GM12891 (cell line): ENCODE measurements at places on chromosomes 2 and 18.

DNA sequence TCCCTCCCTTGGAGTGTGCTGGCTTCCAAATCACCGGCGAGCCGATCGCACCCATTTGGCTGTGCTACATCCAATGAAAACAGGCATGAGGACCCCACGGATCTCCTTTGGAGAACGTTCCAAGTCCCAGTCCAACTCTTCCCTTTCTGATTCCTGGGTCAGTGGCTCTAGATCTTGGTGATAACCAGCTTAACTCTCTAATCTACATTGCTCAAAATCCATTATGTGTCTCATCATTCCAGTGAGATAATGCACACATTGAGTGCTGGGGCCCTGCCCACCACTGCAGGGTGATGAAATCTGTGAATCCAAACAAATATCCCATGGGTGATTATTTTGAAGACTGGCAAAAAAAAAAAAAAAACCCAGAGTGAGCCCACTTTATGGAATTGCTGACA lies 232.7 kb upstream of the COPS8 start:
- no peak for DNase-seq

GRCh38 chr18:74264303-74265020 lies 27.3 kb downstream of the CYB5A start:
- no peak for DNase-seq

GRCh38 chr18:67865400-67865799 lies 348.9 kb upstream of the DSEL start:
- DNase-seq, result no peak

DNA sequence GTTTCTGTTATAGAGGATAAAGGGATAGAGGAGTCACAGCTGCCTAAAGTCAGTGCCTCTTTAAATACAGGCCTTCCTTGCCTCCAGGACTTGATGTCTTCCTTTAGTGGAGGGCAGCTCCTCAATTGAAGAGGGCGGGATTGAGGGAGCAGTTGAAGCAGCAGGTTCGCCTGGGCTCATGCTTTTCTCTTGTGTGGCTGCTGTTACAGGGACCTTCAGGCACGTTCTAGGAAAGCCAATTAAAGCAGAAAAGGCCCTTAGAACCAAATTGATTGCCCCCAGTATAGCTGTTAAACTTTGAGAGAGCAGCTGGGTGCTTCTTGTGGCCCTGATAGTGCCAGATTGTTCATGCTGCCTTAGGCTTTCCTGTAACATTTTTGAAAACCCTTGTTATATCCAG lies 42.0 kb upstream of the LTBP1 start:
- no peak for DNase-seq

- no peak for DNase-seq
Observed at GRCh38 chr18:54679318-54680149, 88.5 kb downstream of the DYNAP start.

- no peak for DNase-seq
Observed at GRCh38 chr2:219547621-219548020, 3.8 kb downstream of the TMEM198 start.

GRCh38 chr2:14615760-14616159 lies 16.8 kb upstream of the LRATD1 start:
- no peak for DNase-seq

- DNase-seq, result no peak
Observed at GRCh38 chr2:235234736-235235135, 259.1 kb upstream of the AGAP1 start.

GRCh38 chr2:169136885-169137534 lies 67.6 kb downstream of the DHRS9 start:
- no peak for DNase-seq

GRCh38 chr2:209334188-209335017 lies 89.4 kb upstream of the MAP2 start:
- DNase-seq, result no peak

DNA sequence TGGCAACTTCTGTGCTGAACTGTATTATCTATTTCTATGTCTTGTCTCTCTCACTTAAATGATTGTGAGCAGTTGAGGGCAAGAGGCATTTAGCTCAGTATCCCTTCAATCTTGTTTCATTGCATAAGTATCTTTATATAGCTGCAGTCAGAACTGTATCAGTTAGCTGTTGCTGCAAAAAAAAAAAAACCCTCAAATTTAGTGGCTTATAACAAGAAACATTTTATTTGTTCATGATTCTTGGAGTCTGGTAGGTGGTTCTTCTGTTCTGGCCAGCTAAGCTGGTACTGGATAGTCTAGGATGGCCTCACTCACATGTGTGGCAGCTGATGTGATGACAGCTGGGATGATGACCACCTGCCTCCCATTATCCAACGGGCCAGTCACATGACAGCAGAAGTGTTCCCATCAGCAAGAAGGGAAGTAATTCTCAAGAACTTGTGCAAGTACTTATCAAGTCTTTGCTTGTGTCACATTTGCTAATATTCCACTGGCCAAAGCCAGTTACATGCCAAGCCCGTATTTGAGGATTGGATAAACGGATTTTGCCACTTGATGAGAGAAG lies 67.8 kb downstream of the SLC4A3 start:
- DNase-seq, result no peak

DNA sequence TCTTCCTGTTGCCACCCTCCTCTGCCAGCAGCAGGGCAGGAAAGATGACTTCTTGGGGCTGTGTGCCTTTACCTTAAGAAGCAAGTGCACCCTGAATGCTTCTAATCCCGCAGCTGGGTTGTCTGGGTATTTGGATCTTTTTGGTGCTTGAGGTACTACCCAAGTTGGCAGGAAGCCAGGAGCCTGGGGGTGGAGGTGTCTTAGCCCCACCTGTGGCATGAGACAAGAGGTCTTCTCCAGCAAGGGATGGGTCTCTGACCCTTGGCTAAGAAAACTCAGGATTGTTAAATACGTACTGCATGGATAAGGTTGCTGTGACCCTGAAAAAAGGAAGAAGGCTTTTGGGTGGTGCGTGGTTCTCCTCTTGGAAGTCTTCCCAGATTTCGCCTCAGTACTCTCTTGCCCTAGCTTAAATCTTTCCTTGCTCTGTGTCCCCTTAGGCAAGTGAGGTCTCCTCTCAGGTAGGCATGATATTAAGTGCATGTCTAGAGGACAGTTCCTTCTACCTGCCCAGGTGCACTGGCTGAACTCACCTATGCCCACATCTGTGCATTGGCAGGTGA lies 4.3 kb downstream of the HPCAL1 start:
- no peak for DNase-seq

DNA sequence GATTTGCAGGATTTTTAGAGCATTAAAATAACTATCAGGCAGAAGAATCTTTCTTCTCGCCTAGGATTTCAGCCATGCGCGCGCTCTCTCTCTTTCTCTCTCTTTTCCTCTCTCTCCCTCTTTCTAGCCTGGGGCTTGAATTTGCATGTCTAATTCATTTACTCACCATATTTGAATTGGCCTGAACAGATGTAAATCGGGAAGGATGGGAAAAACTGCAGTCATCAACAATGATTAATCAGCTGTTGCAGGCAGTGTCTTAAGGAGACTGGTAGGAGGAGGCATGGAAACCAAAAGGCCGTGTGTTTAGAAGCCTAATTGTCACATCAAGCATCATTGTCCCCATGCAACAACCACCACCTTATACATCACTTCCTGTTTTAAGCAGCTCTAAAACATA lies 137.0 kb downstream of the MEIS1 start:
- no peak for DNase-seq

DNA sequence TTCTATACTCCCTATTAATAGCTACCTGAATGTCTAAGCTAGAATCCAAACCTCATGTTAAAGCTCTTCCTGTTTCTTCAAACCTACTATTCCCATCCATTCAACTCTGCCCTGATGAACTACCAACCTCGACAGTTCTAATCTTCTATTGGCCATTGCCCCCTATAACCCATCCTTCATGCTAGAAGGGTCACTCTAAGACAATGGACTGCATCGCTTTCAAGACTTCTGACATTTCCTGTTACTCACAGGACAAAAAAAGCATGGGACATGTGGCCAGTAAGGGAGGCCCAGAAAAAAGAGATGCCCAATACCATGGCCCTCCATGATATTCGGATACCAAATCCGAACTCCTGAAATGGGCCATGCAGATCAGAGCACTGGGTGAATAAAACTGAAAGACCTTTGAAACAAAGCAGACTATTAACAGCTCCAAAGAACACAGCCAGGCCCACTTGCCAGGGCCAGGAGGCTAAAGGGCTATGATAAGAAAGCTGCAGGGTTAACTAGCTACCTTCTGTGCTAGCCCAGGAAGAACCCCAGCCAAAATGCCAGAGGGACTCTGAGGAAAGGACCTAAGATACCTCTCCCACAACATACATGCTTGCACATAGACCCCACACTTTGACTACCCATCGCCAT lies 4.5 kb downstream of the B4GALT6 start:
- DNase-seq, result no peak

- DNase-seq, result no peak
Observed at GRCh38 chr18:24198461-24198860, 59.6 kb downstream of the CABYR start.

DNA sequence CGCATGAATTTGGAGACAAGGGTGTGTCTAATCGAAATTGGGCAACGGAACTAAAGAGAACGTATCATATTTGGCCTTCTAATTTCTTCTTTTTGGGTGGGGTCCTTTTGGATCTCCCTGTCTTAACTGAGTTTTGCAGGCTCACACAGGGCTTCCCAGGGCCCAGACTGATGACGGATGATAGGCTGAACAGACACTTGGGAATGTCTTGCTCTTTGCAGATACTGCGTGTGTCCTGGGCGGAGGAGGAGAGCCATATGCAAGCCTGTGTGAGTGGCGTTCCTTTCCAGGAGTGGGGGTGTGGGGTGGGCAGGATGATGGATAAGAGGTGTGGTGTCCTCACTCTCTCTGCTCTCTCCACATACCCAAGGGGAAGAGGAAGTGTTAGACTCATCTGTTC lies 40.1 kb downstream of the TNP1 start:
- no peak for DNase-seq

GRCh38 chr2:29518646-29519337 lies 402.6 kb downstream of the ALK start:
- no peak for DNase-seq

DNA sequence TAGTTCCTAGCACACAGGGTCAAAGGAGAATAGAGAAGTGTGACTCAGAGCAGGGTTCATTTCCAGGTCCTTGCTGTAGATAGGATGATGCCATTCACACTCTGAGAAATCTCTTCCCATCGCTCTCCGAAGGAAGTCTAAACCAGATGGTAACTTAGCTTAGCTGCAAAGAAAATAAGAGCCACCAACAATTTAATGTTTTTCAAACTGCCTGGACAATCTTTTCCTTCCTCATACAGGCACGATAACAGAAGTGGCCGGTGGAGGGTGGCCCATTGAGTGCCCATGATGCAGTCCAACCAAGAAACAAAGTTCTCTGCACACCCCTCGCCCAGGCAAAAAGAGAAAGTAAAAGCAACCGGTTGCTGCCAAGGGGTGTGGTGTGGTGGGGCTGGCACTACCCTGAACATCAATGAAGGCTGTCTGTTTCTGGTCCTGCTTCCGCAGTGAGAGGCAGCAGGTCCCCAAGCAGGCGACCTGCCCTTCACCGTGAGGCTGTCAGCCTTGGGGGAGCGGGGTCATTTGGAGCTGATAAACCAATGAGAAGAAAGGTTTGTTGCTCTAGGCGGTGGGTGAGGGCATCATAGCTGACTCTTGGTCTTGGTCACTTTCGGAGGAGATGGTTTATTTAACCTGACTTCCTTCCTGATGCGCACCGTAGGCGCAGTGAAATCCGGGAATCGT lies 105.6 kb upstream of the CD302 start:
- peak; percentile 25 for DNase-seq

GRCh38 chr2:29212009-29212408 lies 96.8 kb downstream of the CLIP4 start:
- no peak for DNase-seq

GRCh38 chr18:47809420-47809819 lies 121.0 kb downstream of the SMAD2 start:
- DNase-seq, result no peak

- no peak for DNase-seq
Observed at GRCh38 chr2:72124376-72124775, 23.3 kb downstream of the CYP26B1 start.

DNA sequence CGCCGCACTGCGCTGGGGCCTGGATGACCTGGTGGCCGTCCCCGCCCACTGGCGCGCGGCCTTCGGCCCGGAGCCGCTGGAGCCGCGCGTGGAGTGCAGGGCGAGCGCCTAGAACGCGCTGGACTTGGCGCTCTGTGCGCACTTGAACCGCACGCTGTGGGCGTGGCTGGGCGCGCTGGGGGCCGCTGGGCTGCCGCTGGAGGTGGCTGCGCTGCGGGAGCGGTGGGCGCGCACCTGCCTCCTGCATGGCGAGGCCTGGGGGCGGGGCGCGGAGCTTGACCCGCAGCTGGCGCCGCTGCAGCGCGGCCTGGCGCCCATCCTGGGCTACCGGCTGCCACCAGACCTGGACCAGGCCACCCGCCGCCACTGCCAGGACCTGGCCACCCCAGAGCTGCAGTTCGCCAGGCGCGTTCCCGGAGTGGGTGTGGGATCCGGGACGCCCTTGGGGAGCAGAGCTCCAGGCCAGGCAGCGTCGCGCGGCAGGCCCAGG lies 9.9 kb downstream of the AQP12B start:
- no peak for DNase-seq

DNA sequence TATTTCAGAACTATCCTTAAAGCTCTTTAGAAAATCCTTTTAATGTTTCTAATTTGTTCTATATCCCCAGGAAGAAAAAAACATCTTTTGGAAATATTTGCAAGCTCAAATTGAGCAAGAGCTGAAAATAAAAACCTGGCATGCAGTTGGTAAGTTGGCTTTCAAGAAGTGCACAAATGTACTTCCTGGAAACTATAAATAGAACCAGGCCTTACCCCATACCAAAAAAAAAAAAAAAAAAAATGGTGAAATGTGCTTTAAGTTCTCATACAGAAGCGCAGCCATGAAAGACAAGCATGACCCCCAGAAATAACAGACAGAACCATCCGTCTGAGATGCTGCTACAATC lies 178.5 kb downstream of the HDAC4 start:
- no peak for DNase-seq

GRCh38 chr2:23703037-23703582 lies 223.8 kb downstream of the ATAD2B start:
- peak; percentile 5 for DNase-seq

DNA sequence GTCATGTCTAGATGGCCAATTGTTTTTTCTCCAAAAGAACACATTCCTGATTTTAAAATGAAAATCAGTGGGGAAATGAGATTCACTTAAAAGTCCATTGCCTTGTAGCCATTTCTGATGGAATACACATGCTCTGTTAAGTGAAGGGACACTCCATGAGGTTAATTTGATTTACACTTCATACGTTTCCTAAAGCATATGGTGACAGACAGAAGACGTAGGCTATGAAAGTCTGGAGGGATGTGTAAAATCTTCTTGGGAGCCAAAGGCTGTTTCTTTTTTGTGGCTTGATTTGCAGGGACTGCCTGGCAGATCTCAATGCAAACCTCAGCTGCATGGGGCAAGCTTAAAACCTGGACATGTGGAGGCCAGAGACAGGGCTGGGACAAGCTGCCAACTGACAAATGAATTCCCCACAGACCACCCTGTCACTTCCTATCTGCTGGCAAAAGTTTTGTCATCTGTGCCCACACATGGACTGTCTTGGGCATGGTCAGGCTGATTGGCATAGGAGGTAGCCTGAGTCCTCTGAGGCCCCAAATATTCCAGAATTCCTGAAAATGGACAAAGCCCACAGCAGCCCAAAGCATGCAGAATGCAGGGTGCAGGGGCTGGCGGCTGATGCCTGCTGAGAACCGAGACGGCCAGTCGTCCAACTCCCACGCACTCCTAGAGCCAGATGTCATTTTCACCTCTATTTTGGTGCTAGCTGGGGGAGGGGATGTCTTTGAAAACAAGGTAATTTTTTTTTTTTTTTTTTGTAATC lies 73.9 kb downstream of the SDC1 start:
- no peak for DNase-seq
